HFFc6 (cell line): ENCODE measurements at places on chromosomes 3 and 15. TPM values are rescaled to one million over a fixed set of nuclear protein-coding genes. Genes with fewer than 3 reads are reported as not detected.
A peak's percentile ranks its signal among the peaks of the same experiment; 100 is the strongest.

The PATL2 gene
- 0.15 to 0.20 TPM in 2 of 3 replicates, not detected in the other for total RNA-seq

The SV2B gene
- not detected in 3 replicates for total RNA-seq

The LDHAL6B gene
- total RNA-seq, result not detected in 3 replicates

The MELTF gene
- 1.1 to 3.2 TPM (median 2.1 TPM) in 3 replicates for total RNA-seq

The NR1I2 gene
- total RNA-seq, result not detected in 2 replicates

The CCNB2 gene
- total RNA-seq, result 28.7 to 61.5 TPM (median 52.8 TPM) in 3 replicates

The ACTC1 gene
- total RNA-seq, result 6.8 to 30.5 TPM (median 15.3 TPM) in 3 replicates

The TRIM42 gene
- total RNA-seq, result not detected in 3 replicates

The FBXO40 gene
- not detected in 3 replicates for total RNA-seq

The MEF2A gene
- total RNA-seq, result 23.3 and 26.8 TPM in 2 replicates

The GPR149 gene
- not detected in 3 replicates for total RNA-seq

The PLS1 gene
- 0.64 to 2.0 TPM (median 1.2 TPM) in 3 replicates for total RNA-seq

The PPP1R14D gene
- not detected in 3 replicates for total RNA-seq

The CCDC191 gene
- 0.78 to 1.5 TPM (median 1.0 TPM) in 3 replicates for total RNA-seq

The HRG gene
- not detected in 3 replicates for total RNA-seq

- peak; percentile 36 for DNase-seq
- no peak overlapping the region for H3K27ac ChIP-seq
- H3K36me3 ChIP-seq, result no peaks in the 10 kb centered on the region
- no peaks in the 10 kb centered on the region for H3K4me1 ChIP-seq
- peaks cover 4% of the 10 kb centered on the region; the same call in 1 of the 2 replicates for H3K27me3 ChIP-seq
- H3K4me3 ChIP-seq, result no peak overlapping the region
Measured at GRCh38 chr3:132004571-132004970, 30.2 kb downstream of the CPNE4 start.

- H3K4me1 ChIP-seq, result peaks cover 60% of the 10 kb centered on the region
- no peaks in the 10 kb centered on the region; the same call in 1 of the 2 replicates for H3K27me3 ChIP-seq
- H3K4me3 ChIP-seq, result no peak overlapping the region
- no peaks in the 10 kb centered on the region for H3K36me3 ChIP-seq
Measured at GRCh38 chr3:12946251-12946648, 104.9 kb upstream of the RPL32 start.

- DNase-seq, result no peak
- peaks cover 32% of the 10 kb centered on the region for H3K4me1 ChIP-seq
- no peak overlapping the region for H3K4me3 ChIP-seq
- H3K36me3 ChIP-seq, result no peaks in the 10 kb centered on the region
- H3K27me3 ChIP-seq, result no peaks in the 10 kb centered on the region
- H3K27ac ChIP-seq, result no peak overlapping the region
Measured at GRCh38 chr15:65783872-65784271, 8.2 kb downstream of the DENND4A start.

- H3K4me3 ChIP-seq, result no peak overlapping the region; the same call in 1 of the 2 replicates
- no peak overlapping the region for H3K27ac ChIP-seq
- no peaks in the 10 kb centered on the region; the same call in 1 of the 2 replicates for H3K27me3 ChIP-seq
- H3K4me1 ChIP-seq, result peaks cover 77% of the 10 kb centered on the region
Measured at GRCh38 chr3:160378331-160379109, 20.5 kb downstream of the IFT80 start.

- no peaks in the 10 kb centered on the region for H3K36me3 ChIP-seq
- no peaks in the 10 kb centered on the region for H3K4me1 ChIP-seq
- H3K4me3 ChIP-seq, result no peak overlapping the region
- no peak overlapping the region for H3K27ac ChIP-seq
- DNase-seq, result no peak
Measured at GRCh38 chr3:65024148-65024547, 336.3 kb upstream of the ADAMTS9 start.

DNA sequence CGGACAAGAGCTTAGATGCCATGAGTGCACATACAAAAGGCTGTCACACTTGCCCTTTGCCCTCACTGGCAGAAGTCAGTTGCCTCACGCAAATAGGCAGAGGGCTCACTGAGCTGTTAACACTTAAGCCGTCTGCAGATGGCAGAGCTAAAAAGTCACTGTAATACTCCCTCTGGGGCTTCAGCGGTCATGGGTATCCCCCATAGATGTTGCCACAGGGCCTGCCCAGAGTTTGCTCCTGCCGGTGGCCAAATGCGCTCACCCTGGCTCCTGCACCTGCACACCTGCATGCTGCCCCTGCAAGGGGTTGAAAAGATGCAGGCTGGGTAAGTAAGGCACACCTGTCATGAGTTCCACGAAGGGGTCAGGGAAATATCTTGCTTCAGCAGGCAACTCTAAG, 741.5 kb downstream of the EDEM1 start:
- DNase-seq, result no peak
- no peaks in the 10 kb centered on the region for H3K36me3 ChIP-seq
- H3K27ac ChIP-seq, result no peak overlapping the region

DNA sequence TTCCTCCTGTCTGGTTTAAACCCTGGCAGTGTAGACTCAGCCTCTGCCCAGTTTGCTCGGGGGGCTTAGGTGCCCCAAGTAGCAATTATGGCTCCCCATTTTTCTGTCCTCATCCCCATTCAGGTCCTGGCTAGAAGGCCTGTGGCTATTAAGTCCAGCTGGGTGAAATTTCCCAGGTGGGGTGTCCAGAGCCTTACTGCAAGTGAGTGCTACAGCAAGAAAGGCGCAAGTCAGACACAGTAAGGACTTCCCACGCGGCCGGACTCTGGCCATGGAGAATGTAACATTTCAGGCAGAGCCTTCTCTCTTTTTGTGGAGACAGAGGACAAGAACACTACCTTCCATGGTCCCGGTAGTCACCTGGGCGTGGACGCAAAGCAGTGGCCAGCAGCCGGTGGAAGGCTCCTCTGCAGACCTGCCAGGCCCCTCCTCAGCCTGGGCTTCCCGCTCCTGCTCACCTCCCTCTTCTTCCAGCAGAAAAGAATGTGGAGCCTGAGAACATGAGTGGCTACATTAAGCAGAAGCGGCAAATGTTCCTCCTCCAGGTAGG, 23.3 kb downstream of the CFAP100 start:
- no peaks in the 10 kb centered on the region for H3K36me3 ChIP-seq
- no peak for DNase-seq
- H3K27me3 ChIP-seq, result peaks cover 25% of the 10 kb centered on the region
- H3K27ac ChIP-seq, result no peak overlapping the region

GRCh38 chr15:39878406-39878785, 41.7 kb downstream of the GPR176 start:
- no peak overlapping the region for H3K27ac ChIP-seq
- H3K4me3 ChIP-seq, result no peak overlapping the region
- peaks cover 3% of the 10 kb centered on the region; the same call in 1 of the 2 replicates for H3K27me3 ChIP-seq
- no peak for DNase-seq

- no peaks in the 10 kb centered on the region for H3K36me3 ChIP-seq
- peaks cover 32% of the 10 kb centered on the region for H3K27me3 ChIP-seq
- H3K27ac ChIP-seq, result no peak overlapping the region
- DNase-seq, result no peak
Measured at GRCh38 chr3:11759996-11760395, 86.7 kb downstream of the TAMM41 start.

GRCh38 chr15:67120009-67120838, 54.8 kb downstream of the SMAD3 start:
- H3K4me1 ChIP-seq, result peaks cover 94% of the 10 kb centered on the region
- H3K27ac ChIP-seq, result peak overlapping the region; percentile 95
- peak overlapping the region; percentile 66 for H3K4me3 ChIP-seq
- no peak for DNase-seq

GRCh38 chr3:101888653-101889052, 39.3 kb downstream of the NFKBIZ start:
- no peak overlapping the region for H3K4me3 ChIP-seq
- peaks cover 9% of the 10 kb centered on the region; the same call in 1 of the 2 replicates for H3K36me3 ChIP-seq
- H3K27me3 ChIP-seq, result no peaks in the 10 kb centered on the region; the same call in 1 of the 2 replicates
- no peak for DNase-seq

DNA sequence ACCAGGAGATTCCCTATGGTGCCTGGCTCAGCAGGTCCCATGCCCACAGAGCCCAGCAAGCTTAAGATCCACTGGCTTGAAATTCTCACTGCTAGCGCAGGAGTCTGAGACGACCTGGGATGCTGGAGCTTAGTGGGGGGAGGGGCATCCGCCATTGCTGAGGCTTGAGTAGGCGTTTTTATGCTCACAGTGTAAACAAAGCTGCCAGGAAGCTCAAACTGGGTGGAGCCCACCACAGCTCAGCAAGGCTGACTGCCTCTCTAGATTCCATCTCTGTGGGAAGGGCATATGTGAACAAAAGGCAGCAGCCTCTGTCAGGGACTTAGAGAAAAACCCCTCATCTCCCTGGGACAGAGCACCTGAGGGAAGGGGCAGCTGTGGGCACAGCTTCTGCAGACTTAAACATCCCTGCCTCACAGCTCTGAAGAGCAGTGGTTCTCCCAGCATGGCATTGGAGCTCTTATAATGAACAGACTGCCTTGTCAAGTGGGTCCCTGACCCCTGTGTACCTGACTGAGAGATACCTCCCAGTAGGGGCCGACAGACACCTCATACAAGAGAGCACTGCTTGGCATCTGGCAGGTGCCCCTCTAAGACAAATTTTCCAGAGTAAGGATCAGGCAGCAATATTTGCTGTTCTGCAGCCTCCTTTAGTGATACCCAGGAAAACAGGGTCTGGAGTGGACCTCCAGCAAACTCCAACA, 231.5 kb upstream of the SETMAR start:
- no peak overlapping the region for H3K4me3 ChIP-seq
- no peaks in the 10 kb centered on the region for H3K27me3 ChIP-seq
- no peaks in the 10 kb centered on the region for H3K4me1 ChIP-seq
- no peaks in the 10 kb centered on the region for H3K36me3 ChIP-seq
- H3K27ac ChIP-seq, result no peak overlapping the region

DNA sequence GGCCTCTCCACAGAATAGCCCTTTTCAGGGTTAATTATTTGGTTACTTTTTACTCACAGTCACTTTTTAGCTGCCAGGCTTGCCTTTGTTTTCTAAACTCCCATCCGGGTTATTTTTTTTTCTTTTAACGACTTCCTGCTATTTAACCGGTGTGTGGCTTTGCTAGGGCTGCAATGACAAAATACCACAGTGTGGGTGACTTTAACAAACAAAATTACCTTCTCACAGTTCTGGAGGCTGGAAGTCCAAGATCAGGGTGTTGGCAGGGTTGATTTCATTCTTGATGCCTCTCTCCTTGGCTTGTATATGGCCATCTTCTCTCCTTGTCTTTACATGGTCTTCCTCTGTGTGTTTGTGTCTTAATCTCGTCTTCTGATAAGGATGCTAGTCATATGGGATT, 91.5 kb downstream of the IL1RAP start:
- no peak overlapping the region for H3K27ac ChIP-seq
- no peak overlapping the region for H3K4me3 ChIP-seq
- no peaks in the 10 kb centered on the region for H3K27me3 ChIP-seq

GRCh38 chr15:51203797-51204196, 109.1 kb upstream of the TNFAIP8L3 start:
- H3K27ac ChIP-seq, result no peak overlapping the region
- no peaks in the 10 kb centered on the region for H3K36me3 ChIP-seq
- peak; percentile 77 for DNase-seq
- H3K4me3 ChIP-seq, result no peak overlapping the region
- no peaks in the 10 kb centered on the region for H3K27me3 ChIP-seq

DNA sequence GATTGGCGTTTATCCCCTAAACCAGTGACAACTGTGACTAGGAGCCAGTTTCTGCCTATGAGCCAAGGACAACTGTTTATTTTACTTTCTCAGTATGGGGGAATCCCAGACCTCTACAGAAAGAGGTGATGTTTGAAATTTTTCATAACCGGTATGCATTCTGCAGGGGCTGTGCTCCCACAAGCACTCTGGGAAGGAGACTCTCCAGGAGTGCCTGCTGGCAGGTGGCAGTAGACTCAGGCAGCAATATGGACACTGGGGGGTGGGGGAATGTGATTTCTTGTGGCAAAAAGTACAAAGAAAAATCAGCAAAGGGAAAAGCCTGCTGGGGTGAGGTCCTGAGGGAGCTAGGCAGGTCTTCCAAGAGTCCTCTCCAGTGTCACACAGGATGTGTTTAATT, 5.9 kb downstream of the TGM4 start:
- peaks cover 23% of the 10 kb centered on the region for H3K4me1 ChIP-seq
- H3K4me3 ChIP-seq, result no peak overlapping the region
- no peak for DNase-seq
- H3K27ac ChIP-seq, result no peak overlapping the region
- no peaks in the 10 kb centered on the region for H3K36me3 ChIP-seq

- H3K4me1 ChIP-seq, result peaks cover 38% of the 10 kb centered on the region
- H3K27ac ChIP-seq, result peak overlapping the region; percentile 17; the same call in 1 of the 2 replicates
Measured at GRCh38 chr15:33985751-33986150, 17.5 kb downstream of the CHRM5 start.

DNA sequence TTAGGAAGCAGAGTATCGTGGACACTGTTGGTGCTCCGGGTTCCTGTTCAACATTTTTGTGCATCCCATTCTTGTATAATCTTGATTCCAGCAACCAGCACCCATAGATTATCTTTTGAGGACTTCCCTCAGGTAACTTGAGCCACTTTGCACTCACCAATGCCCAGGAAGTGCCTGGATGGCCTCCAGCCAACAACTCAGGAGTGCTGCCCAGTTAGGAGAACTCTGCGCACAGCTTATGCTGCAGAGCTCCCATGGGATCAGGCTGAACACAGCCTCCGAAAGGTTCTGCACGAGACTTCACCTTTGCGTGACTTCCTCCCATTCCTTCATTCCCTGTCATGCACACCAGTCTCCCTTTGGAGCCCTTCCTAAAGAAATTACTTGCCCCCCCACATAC, 64.3 kb upstream of the LRRN1 start:
- no peaks in the 10 kb centered on the region for H3K4me1 ChIP-seq
- H3K4me3 ChIP-seq, result no peak overlapping the region
- peaks cover 5% of the 10 kb centered on the region; the same call in 1 of the 2 replicates for H3K36me3 ChIP-seq
- H3K27me3 ChIP-seq, result no peaks in the 10 kb centered on the region; the same call in 1 of the 2 replicates

- DNase-seq, result no peak
- H3K4me1 ChIP-seq, result no peaks in the 10 kb centered on the region
- H3K4me3 ChIP-seq, result no peak overlapping the region
- H3K27me3 ChIP-seq, result no peaks in the 10 kb centered on the region; the same call in none of the 2 replicates
- H3K36me3 ChIP-seq, result no peaks in the 10 kb centered on the region
Measured at GRCh38 chr3:28586325-28586724, 237.7 kb upstream of the AZI2 start.

GRCh38 chr3:169771497-169772304, 1.5 kb upstream of the MYNN start:
- peaks cover 7% of the 10 kb centered on the region for H3K27me3 ChIP-seq
- peaks cover 16% of the 10 kb centered on the region for H3K36me3 ChIP-seq
- H3K4me3 ChIP-seq, result peak overlapping the region; percentile 99
- peak overlapping the region; percentile 99 for H3K27ac ChIP-seq
- peaks cover 39% of the 10 kb centered on the region for H3K4me1 ChIP-seq
